Stimulated activated CD4-positive, alpha-beta T cell treated with anti-CD3 and anti-CD28 coated beads, Interleukin-15, amount 100 ng/mL, for 48 hours (primary cell): ENCODE measurements at places on chromosomes 6 and 20.

- DNase-seq, result no peak
These were observed 36.6 kb downstream of the TTLL9 start for GRCh38 chr20:31907046-31907445.

DNA sequence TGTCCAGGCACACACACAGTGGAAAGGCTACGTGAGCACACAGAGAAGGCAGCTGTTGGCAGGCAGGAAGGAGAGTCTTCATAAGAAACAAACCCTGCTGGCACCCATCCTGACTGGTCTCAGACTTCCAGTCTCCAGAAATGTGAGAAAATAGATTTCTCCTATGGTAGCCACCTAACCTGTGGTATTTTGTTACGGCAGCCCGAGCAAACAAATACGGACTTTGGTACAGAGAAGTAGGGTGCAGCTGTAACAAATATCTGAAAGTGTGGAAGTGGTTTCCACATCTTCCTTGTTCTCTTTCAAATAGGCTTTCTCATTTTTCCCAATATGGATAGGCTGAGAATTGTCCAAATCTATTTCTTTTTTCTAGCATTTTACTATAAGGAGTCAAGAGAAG, 94.6 kb downstream of the ADGB start:
- no peak for DNase-seq

DNA sequence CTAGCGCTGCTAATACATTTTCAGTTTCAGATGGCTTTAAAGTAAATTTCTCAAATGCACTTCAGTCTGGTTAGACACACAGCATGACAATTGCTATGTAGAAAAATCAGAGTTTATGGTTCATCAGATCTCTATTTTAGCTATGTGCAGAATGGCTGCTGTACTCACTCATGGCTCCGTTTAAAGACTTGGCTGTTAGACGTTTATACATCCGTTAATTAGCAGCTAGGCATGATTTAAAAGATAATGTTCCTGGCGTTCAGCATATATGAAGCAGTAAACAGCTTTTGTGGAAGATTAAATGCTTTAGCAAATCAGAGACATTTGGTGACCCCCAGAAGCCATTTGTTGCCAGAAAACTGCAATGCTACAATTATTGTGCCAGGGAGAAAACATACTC, 350.0 kb upstream of the MANEA start:
- no peak for DNase-seq

- no peak for DNase-seq
These were observed 176.4 kb downstream of the TBC1D32 start for GRCh38 chr6:121157906-121158305.

- DNase-seq, result no peak
These were observed 72.5 kb downstream of the DLGAP4 start for GRCh38 chr20:36378686-36379085.

GRCh38 chr6:166584155-166584554, 2.3 kb downstream of the RAMACL start:
- no peak for DNase-seq

DNA sequence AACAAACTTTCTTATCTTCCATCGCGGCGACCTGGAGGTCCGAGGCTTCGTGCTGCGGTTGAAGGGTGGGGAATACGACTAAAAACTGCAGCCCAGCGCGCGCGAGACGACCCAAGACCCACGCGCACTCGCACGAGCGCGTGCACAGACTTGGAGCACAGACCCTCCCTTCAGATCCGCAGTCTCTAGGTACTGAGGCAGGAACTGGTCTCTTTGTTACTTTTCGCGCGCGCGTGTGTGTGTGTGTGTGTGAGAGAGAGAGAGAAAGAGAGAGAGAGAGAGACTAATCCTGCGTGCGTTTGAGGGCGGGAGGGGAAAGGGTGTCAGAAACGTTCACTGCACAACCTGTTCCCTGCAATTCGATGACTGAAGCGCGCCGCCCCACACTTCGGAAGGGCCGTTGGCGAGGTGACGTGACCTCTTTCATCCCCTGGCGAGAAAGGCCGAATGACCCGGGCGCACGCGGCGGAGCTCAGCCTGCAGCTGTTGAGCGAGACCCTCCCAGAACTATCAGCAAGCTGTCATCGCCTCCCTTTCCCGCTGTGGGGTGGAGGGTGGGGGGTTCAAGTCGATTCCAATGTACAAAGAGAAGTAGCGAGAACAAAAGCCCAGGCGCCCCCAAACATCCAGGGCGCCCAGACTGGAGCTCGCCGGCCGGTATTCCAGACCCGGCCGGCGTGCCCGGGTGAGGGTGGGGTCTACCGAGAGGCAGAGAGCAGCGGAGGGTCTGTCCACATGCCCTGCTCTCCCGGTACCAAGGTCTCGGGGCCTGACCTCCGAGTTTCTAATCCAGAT, 1.5 kb upstream of the TUBB2B start:
- no peak for DNase-seq

- DNase-seq, result no peak
These were observed 498.8 kb downstream of the PTPRT start for GRCh38 chr20:42690842-42691437.

GRCh38 chr6:41671376-41671775, 33.1 kb downstream of the MDFI start:
- DNase-seq, result no peak

- DNase-seq, result no peak
These were observed 212.6 kb upstream of the MAN1A1 start for GRCh38 chr6:119562168-119562567.

- no peak for DNase-seq
These were observed 42.6 kb upstream of the PREP start for GRCh38 chr6:105445481-105445880.

DNA sequence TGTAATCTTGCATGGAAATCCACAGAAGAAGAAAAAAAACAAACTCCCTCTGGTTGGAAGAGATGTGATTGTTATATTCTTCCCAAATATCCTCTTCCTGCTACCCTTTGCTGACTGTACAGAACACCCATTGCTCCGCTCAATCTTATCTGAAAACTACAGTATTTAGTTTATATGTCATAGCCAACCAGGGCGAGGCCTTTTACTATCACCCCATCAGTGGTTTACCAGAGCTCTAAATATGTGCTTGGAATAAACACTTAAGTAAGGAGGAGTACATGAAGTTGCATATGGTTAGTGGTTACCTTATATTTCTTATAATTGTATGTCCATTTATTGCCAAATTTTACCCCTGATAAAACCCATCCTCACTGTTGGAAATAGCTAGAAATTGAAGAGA, 12.2 kb downstream of the PRL start:
- DNase-seq, result no peak

DNA sequence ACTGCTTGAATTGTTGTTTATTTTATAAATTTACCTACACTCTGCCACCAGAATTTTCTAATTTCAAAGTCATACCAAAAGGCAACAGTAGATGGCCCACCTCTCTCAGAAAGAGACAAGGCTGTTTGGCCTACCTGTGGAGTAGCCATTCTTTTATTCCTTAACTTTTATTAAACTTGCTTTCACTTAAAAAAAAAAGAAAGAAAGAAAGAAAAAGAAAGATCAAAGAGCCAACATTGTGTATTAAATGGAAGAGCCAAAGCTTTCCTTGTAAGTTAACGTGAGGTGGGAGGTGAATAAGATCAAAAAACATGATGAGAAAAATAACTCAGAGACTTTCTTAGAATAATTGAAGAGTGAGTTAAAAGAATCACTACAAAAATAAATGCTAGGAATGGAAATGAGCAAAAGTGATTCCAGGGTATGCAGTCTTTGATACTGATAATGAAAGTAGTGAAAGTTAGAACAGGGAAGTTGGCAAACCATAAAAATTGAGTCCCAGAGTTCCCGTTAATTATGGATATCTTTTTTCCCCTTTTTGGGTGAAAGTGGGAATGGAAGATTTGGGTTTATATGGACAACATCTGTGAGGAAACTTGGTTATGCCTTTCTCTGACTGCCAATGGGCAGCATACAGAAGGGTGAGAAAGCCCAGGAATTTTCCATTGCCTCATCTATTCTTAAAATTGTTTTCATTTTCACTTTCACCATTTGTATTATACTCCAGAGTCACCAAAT, 35.9 kb upstream of the MYB start:
- no peak for DNase-seq

GRCh38 chr6:84392261-84392660, 164.8 kb upstream of the CEP162 start:
- DNase-seq, result no peak

DNA sequence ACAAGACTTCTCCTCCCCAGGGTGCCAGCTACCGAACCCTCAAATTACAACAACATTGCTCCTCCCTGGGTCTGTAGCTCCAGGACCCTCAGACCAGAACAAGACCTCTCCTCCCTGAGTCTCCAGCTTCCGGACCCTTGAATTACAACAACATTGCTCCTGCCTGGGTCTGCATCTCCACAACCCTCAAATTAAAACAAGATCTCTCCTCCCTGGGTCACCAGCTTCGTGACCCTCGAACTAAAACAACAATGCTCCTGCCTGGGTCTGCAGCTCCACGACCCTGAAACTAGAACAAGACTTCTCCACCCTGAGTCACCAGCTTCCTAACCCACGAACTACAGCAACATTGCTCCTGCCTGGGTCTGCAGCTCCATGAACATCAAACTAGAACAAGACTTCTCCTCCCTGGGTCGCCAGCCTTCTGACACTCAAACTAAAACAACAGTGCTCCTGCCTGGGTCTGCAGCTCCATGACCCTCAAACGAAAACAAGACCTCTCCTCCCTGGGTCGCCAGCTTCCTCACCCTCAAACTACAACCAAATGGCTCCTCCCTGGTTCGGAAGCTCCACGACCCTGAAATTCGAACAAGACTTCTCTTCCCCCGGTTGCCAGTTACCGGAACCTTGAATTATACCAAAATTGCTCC, 324.5 kb downstream of the PREX1 start:
- no peak for DNase-seq

DNA sequence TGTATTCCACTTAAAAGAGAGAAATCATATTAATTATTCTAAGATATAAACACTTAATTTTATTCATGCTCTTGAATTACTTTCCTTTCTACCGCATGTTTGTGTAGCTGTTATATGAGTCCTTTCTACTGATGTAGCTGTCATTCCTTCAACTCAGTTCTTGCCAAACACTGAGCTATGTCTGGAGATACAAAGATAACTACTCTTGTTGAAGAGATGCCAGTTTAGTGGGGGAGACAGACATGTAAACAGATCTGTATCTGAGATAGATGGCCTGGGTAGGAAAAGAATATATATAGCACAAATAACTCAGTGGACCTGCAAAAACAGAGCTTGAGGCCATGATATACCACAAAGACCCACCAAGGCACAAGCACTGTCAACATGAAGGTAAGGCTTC, 157.3 kb downstream of the BTBD9 start:
- no peak for DNase-seq

- no peak for DNase-seq
These were observed 3.6 kb downstream of the GHRH start for GRCh38 chr20:37257988-37258387.

DNA sequence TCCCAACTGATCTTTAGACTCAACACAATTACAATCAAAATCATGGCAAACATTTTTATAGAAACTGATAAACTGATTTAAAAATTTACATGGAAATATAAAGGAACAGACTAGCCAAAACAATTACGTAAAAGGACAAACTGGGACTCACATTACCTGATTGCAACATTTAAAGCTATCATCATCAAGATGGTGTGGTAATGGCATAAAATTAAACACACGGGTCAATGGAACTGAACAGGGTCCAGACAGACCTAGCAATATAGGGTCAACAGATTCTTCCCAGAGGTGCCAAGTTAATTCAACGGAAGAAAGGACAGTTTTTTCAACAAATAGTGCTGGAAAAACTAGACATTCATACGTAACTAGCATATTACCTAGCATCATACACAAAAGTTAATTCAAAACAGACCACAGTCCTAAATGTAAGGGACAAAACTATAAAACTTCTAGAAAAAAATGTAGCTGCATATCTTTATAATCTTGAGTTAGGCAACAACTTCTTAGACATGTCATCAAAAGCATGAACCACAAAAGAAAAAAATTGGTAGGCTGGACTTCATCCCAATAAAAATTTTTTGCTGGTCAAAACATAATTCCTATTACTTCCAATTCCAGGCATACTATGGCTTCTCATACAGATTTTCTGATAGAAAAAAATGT, 147.4 kb upstream of the BEND6 start:
- DNase-seq, result no peak

GRCh38 chr20:62569615-62570014, 72.7 kb upstream of the SLCO4A1 start:
- DNase-seq, result no peak

DNA sequence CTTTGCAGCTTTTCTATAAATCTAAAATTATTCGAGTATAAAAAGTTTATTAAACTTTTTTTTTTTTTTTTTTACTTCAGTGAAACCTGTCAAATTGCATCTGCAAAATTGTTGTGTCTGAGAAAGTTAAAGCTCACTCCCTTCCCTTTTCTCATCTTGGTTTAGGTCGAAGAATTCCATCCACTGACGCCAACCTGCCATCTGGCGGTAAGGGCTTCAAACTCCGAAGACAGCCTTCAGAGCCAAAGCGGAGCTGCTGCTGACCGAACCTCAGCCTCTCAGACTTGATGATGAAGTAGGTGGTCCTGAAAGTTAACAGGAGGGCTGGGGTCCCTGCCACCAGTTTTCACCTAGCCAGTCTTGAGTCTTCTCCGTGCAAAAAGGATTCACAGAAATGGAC, 29.6 kb upstream of the VAPB start:
- no peak for DNase-seq

- DNase-seq, result no peak
These were observed 272.9 kb downstream of the PRL start for GRCh38 chr6:22023937-22024336.

GRCh38 chr6:85449818-85450759, at the start of gene NT5E:
NT5E (plus strand) TSS chr6:85450083; CDS start chr6:85450140, 57 bp downstream.
- DNase-seq, result no peak

- no peak for DNase-seq
These were observed 70.6 kb upstream of the E2F3 start for GRCh38 chr6:20331042-20331441.

DNA sequence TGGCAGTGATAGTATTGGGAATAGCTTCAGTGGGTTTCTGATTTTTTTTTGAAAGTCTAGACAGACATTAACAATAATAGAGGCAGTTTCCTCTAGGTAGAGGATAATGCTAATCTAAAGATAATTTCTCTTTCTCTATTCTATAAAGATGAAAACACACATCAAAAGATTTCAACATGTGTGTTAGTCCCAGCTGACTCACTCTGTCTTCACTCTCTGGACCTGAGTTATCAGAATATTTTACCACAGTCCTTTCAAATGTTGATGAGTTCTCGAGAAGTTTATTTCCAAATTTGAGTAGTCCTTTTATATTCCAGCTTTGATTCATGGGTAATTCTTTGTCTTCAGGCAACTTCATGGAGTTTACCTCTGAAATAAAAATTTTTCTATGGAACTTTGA, 17.1 kb downstream of the RPRD1B start:
- DNase-seq, result no peak

- DNase-seq, result no peak
These were observed 209.3 kb upstream of the SOX4 start for GRCh38 chr6:21384216-21384615.

- no peak for DNase-seq
These were observed 162.8 kb downstream of the BTBD9 start for GRCh38 chr6:38476888-38477287.

- DNase-seq, result no peak
These were observed 799 bp downstream of the TAAR2 start for GRCh38 chr6:132623106-132623845.

GRCh38 chr6:74574794-74575193, 631.1 kb downstream of the COL12A1 start:
- no peak for DNase-seq

GRCh38 chr20:8355453-8355852, 223.4 kb downstream of the PLCB1 start:
- no peak for DNase-seq

GRCh38 chr6:167710363-167710920, 116.3 kb upstream of the AFDN start:
- DNase-seq, result no peak
